ENCODE measurements at places on chromosomes 11 and 22.

DNA sequence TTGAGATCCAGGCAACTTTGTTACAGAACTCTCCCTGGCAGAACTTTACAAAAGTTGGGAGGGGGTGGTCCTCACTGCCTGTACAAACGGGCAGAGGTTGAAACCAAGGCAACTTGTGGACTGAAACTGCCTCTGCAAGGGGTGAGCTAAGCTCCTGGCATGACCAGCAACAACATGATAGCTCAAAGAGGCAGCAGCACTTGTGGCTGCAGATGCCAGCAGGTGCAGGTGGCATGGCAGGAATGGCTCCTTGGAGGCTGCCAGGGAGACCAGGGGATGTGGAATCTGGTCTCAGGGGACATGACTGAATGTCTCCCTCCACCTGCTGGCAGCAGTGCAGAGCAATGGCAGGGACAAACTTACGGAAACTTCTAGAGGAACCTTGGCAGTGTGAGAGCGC lies 38.8 kb upstream of the PHF21A start:
- no peak for DNase-seq

DNA sequence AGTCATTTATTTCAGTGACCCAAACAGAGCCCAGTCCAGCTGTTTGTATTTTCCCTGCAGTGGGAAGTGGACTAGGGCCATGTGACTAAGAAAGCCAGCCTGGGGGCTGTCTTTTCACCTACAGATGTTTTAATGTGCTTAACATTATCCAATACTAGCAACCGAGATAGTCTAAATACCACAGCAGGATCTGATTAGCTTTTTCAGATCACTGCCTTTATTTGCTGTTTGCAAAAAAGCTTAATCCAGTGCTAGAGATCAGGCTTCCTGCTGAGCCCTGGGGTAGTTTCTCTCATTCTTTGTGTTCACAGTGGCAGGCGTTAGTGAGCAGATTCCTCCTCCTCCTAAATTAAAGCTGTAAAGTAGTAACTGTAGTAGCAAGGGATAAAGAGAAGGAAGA lies 35.0 kb downstream of the ZC3H12C start:
- no peak for DNase-seq

DNA sequence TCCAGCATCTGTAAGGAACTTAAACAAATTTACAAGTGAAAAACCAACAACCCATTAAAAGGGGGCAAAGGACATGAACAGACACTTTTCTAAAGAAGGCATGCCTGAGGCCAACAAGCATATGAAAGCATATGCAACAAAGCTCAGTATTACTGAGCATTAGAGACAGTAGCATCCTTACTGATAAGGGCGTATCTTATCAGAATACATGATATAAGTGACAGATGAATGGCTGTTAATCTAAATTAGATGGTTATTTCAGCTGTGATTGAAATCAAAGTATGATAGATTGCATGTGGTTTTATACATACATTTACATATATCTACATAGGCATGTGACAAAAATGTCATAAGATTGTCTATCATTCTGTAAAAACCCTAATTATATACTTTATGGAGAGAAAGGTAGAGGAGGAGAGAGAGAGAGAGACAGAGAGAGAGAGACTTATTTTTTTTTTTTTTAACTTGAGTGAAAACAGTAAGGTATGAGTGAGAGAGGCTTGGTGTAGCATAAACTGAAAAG lies 1240.7 kb downstream of the FAM181B start:
- no peak for DNase-seq

DNA sequence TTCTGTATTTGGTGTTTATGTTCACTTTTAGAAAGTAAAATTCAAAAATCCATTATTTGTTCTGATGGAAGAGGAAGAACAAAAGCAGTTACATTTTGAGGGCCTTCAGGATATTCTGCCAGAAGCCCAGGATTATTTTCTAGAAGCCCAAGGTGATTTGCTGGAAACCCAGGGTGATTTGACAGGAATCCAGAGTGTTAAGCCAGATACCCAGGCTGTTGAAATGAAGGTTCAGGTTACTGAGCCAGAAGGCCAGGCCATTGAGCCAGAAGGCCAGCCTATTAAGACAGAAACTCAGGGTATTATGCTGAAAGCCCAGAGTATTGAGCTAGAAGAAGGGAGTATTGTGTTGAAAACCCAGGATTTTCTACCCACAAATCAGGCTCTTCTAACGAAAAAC lies 33.1 kb downstream of the CCDC15 start:
- no peak for DNase-seq

DNA sequence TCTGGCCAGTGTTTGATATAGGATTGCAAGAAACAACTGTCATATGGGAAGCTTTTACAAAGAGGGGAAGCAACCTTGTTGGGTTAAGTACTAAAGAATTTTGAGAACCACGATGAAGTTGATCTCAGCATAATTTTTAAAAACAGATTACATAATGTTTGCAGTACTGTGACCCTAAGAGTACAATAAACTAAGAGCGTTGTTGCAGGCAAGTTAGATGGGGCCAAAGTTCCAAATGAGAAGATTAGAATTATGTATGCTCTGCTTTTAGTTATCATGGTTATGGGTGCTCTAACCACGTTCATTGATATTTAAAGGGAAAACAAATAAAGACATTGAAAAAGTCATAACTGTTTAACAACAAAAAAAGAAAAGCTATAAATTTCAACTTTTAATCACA lies 177.5 kb downstream of the CNTN5 start:
- no peak for DNase-seq

DNA sequence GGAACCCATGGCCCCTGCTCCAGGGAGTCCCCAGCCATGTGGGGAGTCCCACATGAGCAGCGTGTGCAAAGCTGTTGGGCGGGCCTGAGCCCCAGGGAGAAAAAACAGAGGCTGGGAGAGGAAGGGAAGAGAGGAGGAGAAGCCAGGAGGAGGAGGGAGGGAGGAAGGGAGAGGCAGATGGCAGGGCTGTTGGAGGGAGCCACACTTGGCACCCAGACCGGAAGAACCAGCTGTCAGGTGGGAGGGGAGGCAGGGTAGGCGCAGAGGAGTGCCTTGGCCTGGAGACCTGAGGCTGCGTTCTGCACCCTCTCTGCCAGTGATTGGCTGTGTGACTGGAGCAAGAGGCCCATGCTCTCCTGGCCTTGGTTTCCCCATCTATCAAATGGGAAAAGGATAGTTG lies 6.7 kb downstream of the SYNGR1 start:
- DNase-seq: no peak

DNA sequence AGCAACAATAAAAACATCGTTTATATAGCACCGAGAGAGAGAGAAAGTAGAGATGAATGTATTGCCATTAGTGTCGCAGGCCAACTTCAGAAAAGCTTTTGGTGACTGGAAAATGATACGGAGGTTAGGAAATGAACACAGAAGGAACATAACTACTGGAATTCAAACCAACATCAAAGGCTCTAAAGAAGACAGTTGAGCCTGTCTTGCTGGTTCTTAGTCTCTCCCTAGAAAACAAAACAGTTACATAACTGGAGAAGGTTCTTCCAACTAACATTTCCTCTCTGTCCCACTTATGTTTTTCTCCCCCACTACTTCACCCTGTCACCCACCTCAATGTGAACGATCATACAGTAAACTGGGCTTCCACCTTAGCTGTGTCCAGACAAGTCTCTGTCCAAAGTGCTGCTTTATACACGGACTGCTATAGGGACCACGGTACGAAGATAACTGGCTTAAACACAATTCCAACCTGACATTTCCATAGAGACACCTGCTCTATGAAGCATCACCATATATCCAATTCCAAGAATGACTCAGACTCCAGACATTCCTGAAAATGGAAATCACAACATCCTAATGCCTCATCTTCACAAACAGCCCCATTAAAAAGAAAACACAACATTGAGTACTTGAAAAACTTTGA lies 85.2 kb upstream of the ARHGAP32 start:
- no peak for DNase-seq

DNA sequence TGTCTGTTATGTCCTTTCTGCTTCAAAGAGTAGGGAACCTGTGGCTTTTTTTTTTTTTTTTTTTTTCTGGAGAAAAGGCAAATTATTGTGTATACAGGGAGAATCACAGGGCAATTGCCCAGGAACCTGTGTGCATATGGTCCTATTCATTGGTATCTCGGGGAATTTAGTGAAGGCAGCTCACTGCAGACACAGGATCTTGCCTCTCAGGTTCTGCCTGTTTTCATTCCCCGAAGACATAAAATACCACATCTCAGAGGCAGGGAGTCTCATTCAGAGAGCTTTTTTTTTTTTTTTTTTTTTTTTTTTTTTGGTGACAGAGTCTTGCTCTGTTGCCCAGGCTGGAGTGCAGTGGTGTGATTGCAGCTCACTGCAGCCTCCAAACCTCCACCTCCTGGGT lies 88.3 kb downstream of the OSBP2 start:
- no peak for DNase-seq

GRCh38 chr11:94271885-94272372 lies 32.5 kb upstream of the IZUMO1R start:
- DNase-seq: no peak

- DNase-seq: peak; percentile 8
Observed at GRCh38 chr11:27291302-27291889, 71.6 kb downstream of the CCDC34 start.

DNA sequence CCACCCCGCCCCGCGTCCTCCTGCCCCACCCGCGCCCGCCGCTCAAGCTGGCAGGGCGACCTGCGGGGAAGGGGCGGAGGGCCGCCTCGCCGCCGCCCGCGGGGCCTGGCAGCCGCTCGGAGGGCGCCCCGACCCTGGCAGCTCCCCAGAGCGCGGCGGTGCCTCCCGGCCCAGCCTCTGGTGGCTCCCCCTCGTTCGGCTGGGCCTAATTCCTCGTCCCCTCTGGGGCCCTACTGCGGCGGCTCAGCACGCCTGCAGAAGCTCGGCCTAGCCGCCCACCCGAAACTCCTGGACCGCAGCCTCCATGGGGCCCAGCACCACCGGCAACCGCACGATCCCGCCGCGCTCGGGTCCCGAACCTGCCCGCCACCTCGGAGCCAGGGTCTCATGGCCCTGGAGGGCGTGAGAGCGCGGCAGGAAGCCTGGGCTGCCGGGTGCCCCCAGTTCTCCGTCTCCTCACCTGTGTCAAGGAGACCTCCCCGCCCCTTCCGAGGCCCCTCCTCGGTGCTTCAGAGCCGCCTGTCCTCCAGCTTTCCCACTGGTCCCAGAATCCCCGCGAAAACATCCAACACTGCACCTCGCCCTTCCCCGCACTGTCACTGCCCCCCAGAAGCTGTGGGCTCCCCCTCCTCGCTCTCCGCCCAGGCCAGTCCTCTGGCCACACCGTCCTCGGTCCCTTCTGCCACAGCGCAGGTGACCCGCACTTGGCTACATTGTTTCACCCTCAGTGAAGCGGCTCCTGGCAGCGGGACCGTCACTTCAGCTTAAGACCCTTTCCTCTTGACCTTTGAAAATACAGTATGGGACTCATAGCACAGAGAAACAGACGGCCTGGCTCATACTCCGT lies 613 bp upstream of the GSC2 start:
- no peak for DNase-seq

GRCh38 chr22:48320683-48321451 lies 1506.8 kb downstream of the BRD1 start:
- no peak for DNase-seq

DNA sequence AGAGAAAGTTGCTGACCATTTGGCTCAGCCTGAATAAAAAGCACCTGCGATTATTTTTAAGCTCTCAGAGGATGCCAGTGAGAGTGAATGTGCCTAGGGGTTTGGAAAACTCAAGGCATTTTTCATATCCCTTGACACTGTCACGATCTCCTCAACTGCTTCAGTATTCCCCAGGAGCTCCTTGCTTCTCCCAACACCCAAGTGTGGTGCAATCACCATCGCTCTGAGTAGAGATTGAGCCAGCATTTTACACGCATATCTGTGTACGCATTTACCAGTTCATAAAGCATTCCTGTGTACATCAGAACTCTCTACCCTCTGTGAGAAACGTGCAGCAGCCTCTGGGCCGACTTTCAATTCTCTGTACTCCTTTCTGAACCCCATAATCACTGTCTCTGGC lies 1.3 kb downstream of the SRRD start:
- DNase-seq: no peak

GRCh38 chr11:47955061-47955755 lies 25.2 kb upstream of the PTPRJ start:
- DNase-seq: no peak

GRCh38 chr11:61632096-61632495 lies 48.1 kb upstream of the DAGLA start:
- no peak for DNase-seq

DNA sequence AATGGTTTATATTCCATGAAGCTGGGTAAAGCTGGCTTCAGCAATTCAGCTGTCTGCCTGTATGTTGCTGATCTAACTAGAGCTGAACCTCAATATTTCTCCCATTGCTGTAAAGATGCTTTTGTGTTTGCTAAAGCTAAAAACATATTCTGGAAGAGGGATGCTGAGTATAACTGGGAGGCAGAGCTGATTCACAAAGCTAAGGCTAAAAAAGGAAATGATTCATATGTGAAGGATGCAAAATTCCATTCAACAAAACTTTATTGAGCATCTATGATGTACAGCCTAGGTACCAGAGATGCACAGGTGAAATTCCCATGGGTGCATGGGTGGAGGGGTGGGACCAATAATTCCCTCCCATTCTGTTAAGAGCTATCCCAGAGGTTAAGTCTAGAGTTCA lies 193.9 kb downstream of the KIF18A start:
- no peak for DNase-seq

GRCh38 chr22:50285568-50286229 lies 15.5 kb upstream of the MAPK11 start:
- no peak for DNase-seq

- DNase-seq: no peak
Observed at GRCh38 chr11:109338131-109338530, 83.9 kb upstream of the C11orf87 start.

DNA sequence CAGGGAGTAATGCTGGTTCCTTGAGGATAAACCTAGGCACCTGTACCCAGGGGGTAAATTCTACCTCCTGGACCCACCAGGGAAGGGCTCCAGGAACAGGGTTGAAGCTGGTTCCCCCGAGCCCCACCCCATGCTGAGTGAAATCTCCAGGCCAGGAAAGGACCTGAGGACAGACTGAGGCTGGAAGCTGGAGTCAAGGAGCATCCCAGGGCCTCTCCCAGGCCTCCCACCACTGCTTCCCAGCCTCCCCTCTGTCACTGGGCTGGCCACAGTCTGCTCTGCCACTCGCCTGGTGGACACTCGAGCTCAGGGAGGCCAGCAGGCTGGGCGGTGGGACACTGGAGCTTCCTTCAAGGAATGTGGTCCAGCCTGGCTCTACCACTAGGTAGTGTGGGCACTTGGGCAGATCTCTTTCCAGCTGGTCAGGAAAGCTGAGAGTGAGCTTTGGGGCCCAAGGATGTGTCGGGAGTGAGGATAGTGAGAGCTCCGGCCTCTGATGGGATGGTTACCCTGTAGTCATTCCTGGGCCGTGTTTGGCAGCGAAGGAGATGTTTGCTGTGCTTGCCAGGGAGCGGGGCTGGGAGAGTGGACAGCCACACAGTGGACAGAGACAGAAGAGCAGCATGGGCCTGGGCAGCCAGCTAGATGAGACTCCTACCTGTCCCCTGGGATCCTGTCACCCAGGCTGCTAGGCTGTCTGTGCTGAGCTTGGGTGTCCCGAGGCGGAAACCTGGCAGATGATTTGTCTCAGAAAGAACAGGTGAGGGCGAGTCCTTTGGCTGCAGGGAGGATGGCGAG lies 3.4 kb downstream of the OVOL1 start:
- no peak for DNase-seq

Data from KBM-7 (cell line).